ENCODE measurements at places on chromosomes 3 and 15.

GRCh38 chr3:34793057-34793456 is 846.3 kb upstream of the ARPP21 start:
- DNase-seq: no peak

DNA sequence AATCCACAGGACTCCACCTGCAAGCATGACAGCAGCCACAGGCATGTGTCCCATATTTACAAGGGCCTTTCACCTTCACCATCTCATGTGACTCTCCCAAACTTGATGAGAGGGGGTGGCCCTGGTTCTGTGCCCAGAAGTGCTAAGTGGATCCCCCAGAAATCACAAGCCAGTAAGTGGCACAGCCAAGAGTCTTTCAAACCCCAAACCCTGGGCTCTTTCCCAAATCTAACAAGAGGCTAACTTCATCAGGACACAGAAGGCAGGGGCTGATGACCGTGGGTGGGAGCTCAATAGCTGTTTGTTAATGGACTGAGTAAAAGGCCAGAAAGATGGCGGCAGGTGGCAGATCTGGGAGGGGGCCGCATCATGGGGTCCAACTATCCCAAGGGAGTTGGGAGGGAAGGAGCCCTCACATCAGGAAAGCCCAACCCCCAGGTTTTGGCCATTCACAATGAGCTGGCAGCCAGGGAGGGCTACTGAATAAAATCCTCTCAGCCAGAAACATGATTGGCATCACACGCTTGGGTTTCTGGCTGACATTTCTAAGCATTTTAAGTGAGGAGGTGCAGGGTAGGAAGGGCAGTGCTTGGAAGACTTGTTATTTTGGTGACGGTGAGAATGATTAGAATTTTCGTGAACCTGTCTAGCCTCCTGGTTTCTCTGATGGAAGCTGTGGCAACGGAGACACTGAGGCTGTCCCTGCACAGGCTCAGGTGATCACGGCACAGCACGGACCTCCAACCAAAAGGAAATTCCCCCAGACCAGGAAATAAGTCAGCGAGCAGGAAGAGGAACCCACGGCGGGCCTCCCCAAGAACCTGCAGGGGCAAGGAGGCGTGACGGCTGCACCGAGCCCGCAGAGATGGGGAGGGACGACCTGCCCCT is 109.3 kb downstream of the OXNAD1 start:
- DNase-seq: no peak

DNA sequence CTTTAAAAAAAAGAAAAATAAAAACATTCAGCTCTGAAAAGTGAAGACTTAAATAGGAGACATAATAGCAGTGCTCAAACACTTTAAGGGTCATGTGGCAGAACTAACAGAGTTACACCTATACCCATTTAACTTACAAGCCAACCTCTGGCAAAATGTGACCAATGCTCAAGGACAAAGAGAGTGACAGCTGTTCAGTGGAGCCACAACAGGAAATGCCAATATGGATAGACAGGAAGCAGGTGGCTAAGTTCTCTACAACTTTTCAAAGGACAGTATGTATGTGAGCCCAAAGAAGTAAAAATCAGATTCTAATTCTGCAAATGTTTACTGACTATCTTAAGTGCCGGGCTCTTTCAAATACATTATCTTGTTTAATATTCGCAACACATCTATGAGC is 3.4 kb downstream of the TMCC1 start:
- DNase-seq: peak; percentile 11

GRCh38 chr3:57557085-57557537 is 1.0 kb downstream of the PDE12 start:
- DNase-seq: peak; percentile 40

- DNase-seq: no peak
Measured at GRCh38 chr3:33115024-33115768, 1.4 kb downstream of the CRTAP start.

DNA sequence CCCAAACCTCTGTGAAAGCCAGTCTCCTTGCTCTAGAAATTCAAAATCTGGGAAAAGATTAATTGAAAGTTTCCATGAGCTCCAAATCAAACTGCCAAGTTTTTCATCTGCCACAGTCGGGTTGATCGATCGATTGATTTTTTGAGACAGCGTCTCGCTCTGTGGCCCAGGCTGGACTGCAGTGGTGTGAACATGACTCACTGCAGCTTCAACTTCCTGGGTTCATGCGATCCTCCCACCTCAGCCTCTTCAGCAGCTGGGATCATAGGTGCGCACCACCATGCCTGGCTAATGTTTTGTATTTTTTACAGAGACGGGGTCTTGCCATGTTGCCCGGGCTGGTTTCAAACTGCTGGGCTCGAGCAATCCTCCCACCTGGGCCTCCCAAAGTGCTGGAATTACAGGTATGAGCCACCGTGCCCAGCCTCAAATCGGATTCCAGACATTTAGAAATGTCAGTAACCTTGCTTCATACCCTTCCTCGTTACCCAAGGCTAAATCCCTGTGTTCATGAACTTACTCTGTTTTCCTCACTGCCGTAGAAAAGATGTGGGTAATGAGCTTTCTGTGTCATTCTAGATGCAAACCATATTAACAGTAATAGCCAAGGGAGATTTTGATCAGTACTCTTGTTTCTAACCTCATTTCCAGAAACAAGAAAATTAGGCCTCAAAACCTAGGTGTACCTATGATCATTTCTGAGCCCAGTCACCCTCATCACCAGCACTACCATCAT is 105.9 kb upstream of the AKAP13 start:
- no peak for DNase-seq

GRCh38 chr15:92853222-92853621 is 46.9 kb upstream of the CHD2 start:
- no peak for DNase-seq

GRCh38 chr3:140233702-140234101 is 298.7 kb downstream of the CLSTN2 start:
- no peak for DNase-seq

DNA sequence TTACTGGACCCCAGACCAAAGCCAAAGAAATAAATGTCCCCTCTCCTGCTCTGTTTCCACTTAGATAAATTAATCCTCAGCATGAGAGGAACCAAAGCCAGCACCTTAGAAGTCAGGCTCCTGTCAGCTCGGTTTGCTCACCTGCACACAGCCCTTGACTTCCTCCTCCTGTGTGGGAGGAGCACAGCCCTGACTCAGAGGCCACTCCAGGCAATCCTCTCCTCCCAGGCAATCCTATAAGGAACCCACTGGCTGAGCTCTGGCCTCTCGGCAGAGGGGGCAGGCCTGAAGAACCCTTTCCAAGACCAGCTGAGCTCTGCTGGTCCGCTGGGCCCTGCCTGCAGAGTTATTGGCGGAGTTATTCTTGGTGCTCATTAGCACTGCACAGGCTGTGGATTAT is 30.8 kb downstream of the LIPC start:
- no peak for DNase-seq

DNA sequence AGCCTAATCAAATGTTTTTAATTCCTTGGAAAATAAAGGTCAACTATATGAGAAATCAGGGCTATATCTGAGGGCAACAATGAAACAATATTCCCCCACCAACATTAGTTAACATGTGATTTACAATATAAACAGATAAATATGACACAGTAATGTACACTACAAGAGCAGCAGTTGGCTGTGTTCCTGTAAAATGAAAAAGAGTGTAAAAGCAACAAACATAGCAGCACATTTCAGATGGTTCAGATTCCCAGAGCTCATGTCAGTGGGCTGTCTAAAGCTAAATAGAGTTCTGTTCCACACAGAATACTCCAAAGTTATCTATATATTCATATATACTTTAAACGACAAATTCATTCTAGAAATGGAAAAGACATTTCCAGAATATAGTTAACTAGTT is 42.6 kb downstream of the ANKRD28 start:
- DNase-seq: no peak

DNA sequence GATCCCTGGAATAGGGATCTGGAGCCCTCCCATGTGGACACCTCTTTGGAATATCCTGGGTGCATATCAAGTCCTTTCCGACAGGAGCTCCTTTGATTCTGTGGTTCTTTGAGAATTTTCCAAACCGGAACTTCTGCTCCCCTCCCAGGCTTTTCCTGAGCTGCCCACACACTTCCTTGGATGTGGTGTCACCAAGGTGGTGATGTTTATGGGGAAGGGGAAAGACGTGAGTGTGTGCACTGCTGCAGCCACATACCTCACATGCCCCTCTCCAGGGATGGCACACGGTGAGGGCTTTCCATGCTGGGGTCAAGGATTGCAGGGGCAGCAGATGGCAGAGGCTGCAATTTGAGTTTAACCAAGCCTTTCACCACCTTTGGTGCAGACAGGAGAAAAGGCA is 27.9 kb upstream of the PSTPIP1 start:
- DNase-seq: no peak

DNA sequence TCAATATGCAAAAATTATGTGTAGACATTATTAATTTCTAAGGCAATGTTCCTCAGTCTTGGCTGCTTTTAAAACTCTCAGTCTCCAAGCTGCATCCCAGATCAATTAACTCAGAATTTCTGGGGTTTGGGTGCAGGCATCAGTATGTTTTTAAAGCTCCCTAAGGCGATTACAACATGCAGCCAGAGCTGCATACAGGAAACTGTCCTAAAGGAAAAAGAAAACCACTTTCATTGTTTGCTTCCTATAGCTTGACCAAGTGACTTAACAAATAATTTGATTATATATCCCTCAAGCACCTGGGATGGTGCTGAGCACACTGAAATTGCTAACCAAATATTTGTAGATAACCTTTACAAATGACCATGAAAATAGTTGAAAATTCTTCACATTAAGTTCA is 194.7 kb downstream of the DTWD1 start:
- DNase-seq: no peak

DNA sequence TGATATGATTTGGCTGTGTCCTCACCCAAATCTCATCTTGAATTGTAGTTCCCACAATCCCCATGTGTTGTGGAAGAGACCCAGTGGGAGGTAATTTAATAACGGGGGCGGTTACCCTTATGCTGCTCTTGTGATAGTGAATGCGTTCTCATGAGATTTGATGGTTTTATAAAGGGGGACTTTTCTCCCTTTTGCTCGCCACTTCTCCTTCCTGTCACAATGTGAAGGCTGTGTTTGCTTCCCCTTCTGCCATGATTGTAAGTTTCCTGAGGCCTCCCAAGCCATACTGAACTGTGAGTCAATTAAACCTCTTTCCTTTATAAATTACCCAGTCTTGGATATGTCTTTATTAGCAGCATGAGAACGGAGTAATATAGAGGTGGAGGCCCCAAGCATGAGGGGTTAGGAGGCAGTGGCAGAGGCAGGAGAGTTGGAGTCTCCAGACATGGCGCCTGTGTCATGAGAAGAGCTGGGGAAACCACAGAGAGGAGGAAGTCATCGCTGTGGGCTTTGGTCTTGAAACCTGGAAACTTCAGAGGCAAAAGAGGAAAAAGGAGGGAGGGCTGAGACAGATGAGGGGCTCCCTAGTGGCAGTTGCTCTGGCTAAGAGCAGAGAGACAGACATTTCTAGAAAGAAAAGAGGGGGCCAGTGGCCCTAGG is 107.8 kb upstream of the VEPH1 start:
- no peak for DNase-seq

- DNase-seq: no peak
Measured at GRCh38 chr3:125618208-125618607, 22.9 kb upstream of the OSBPL11 start.

DNA sequence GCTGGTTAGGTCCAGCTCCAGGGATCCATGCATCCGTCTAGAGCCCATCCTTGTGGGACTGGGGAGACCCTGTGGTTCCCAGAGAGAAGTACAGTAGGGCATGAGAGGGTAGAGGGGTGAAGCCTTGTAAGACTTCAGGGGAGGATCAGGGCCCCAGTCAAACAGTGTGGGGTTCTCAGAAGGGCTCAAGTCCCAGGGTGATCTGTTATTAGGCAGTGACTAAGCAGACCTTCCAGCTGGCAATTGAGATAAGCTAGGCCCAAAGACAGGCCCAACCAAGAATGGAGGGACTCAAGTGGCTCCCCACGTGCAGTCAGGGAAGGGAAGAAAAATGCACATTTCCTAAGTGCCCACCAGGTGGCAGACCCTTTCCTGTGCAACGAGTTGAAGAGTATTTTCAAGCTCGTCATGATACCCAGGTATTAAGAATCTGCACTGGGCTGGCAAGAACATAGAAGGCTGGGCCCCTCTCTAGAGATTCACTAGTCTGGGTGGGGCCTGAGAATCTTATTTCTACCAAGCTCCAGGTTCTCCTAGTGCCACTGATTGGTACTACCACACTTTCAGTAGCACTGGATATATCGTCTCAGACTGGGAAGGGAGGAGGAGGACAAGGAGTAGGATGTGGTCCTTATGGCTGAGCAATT is 240.8 kb downstream of the NR1D2 start:
- no peak for DNase-seq

GRCh38 chr3:152241142-152242017 is 27.3 kb upstream of the MBNL1 start:
- no peak for DNase-seq

DNA sequence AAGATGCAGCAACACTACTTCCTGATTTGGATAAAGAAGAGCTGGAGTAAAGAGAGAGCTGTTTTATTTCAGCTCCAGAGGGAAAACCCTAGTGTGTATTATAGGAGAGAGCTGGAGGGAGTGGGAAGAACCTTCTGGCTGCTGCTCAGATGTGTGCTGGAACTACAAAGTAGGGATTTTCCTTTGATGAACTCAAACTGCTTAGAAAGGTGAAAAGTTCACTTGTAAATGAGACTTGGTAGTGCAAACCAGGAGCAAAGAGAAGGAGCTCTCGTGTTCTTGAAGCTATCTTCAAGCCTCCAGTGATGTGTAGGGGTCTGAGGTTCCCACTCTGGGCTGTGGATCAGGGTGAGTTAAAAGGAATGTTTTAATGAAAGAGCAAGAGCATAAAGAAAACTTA is 110.4 kb downstream of the EDEM1 start:
- DNase-seq: no peak

GRCh38 chr3:12436514-12437220 is 47.6 kb upstream of the TSEN2 start:
- DNase-seq: no peak

DNA sequence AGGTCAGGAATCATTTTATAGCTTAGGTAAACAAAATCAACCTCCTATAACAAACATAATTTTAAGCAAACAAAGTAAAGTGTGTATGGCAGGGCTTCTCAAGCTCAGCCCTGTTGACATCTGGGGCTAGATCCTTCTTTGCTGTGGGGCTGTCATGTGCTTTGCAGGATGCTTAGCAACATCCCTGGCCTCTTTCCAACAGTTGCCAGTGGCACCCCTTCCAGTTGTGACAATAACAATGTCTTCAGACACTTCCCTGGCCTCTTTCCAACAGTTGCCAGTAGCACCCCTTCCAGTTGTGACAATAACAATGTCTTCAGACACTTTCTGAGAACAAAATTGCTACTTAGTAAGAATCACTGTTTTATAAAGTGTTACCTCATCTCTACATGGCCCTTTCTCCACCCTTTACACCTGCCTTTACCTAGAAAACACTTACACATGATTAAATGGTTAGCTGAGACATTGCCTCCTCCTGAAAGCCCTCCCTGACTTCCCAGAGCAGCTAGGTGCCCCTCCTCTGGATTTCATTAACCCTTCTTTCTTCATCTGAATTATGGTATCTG is 194.0 kb upstream of the LMCD1 start:
- no peak for DNase-seq

GRCh38 chr3:176566757-176567156 is 630.5 kb downstream of the TBL1XR1 start:
- DNase-seq: no peak

DNA sequence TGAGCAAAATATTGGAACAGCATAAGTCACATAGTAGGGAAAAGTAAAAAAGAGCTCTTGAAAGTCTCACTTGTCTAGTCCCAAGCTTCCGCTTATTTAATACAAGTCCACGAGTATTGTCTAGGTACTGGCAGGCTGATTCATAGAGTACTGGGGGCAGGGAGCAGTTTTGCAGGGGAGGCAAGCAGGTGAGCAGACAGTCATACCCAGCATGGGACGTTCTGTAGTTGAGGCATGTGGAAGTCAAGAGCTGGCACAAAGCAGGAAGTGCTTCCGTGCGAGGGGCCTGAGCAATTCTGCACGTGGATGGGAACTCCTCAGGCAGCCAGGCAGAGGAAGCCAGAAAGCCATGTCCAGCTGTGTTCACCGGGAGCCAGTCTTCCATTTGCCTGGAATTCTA is 287.6 kb downstream of the EPHB1 start:
- DNase-seq: no peak
